ENCODE measurements at places on chromosomes 6 and 20.

- no peak for DNase-seq
Measured at GRCh38 chr20:46640536-46641311, 10.5 kb downstream of the SLC13A3 start.

- no peak for DNase-seq
Measured at GRCh38 chr6:128118401-128118800, 217.5 kb upstream of the THEMIS start.

DNA sequence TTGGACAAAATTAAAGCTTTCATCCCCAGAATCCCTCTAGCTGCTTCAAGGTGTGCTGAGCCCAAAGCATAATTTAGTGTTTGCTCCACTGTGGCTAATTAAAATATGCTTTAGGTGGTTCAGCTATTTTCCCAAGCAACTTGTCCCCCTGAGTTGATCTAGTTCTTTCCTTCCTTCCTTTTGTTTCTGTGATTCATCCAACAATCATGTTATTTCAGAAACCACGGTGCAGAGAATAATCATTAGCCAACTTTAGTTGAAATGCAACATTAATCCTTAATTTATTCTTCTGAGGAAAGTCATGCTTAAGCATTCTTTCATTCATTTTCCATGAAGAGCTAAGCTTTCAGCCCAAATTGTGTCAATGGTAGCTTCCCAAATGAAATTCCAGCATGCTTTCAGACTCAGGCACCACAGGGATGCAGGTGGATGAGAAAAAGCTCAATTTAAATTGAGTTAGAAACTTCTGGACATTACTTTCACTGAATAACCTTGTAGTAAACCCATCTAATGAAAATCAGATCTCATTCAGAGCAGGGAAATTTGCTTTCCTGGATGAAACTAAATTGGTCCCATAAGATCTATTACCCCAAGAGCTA is 209.0 kb upstream of the NT5E start:
- no peak for DNase-seq

GRCh38 chr20:63397946-63398450 is 36.8 kb upstream of the CHRNA4 start:
- DNase-seq = no peak

DNA sequence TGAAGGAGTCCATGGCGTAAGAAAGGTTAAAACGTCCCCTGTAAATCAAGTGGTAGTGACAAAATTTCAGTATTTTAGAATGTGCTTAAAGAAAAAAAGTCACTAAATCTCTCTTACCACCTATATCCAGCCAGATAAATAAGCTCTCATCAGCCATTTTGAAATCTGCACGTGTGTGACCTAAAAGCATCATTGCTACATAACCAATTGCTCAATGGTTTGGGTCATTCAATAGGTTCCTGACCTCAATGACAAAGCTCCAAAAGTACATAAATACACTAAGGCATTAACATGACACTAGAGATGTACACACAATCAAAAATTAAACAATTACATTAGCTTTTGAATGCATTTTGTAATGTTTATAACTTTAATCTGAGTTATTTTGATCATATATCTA is 272.4 kb downstream of the GMDS start:
- no peak for DNase-seq

GRCh38 chr20:58714340-58714922 is 21.8 kb downstream of the NPEPL1 start:
- DNase-seq = no peak

- DNase-seq = no peak
Measured at GRCh38 chr6:33962246-33963027, 158.6 kb upstream of the MLN start.

DNA sequence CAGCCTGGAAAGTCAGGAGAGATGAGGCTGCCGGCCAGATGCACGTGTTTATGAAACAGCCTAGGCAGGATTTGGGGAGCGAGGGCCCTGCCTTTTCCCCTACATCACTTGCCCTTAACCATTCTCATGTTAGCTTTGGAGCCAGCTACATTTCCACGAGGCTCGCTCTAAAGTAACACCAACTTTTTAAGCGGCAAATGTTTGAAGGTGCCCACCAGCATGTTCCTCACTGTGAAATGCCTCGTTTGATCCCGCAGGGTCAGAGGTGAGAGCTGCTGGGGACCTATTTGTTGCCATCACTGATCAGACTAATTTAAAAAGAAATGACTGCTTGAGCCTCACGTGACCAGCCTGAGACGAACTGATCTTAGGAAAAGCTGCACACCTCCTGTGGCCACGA is 51.6 kb upstream of the DACT2 start:
- DNase-seq = no peak

DNA sequence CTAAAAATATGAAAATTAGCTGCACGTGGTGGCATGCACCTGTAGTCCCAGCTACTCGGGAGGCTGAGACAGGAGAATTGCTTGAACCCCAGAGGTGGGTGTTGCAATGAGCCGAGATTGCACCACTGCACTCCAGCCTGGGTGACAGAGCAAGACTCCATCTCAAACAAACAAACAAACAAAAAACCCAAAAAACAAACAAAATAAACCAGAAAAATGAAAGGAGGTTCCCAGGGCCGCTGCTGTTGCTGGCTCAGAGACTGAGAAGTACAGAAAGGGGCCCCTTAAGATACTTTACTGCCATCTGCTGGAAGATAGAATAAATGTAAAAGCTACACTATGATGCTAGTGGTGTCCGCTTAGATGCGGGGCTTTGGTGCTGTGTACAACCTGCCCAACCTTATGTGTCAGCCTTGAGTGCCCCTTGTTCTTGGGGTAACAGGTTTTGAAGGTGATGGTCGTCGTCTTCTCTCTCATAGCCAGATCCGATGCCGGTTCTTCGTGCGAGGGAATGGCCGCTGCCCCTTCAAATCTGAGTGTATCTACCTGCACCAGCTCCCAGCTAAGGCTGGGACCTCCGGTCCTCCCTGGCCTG is 2.8 kb upstream of the FANCE start:
- no peak for DNase-seq

- no peak for DNase-seq
Measured at GRCh38 chr6:88454658-88455057, 288.5 kb upstream of the CNR1 start.

- no peak for DNase-seq
Measured at GRCh38 chr20:58621906-58622548, 29.1 kb upstream of the STX16 start.

GRCh38 chr20:37501940-37502339 is 19.1 kb upstream of the NNAT start:
- DNase-seq = no peak

- DNase-seq = no peak
Measured at GRCh38 chr6:164871783-164872182, 437.6 kb downstream of the C6orf118 start.

DNA sequence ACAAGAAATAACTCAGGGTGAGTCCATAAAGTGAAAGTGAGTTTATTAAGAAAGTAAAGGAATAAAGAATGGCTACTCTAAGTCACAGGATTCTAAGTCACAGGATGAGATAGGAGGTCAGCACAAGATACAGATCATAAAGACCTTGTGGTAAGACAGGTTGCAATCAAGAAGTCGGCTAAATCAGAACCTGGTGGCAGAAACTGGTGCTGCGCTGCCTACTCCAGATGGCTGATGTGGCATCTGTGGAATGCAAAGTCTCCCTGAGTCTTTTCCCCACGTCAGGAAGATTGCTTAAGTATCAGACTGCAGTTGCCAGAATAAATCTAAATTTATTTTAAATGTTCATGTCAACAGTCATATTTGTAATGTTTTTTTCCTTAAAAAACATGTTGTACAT is 10.7 kb upstream of the KCNK15 start:
- no peak for DNase-seq

DNA sequence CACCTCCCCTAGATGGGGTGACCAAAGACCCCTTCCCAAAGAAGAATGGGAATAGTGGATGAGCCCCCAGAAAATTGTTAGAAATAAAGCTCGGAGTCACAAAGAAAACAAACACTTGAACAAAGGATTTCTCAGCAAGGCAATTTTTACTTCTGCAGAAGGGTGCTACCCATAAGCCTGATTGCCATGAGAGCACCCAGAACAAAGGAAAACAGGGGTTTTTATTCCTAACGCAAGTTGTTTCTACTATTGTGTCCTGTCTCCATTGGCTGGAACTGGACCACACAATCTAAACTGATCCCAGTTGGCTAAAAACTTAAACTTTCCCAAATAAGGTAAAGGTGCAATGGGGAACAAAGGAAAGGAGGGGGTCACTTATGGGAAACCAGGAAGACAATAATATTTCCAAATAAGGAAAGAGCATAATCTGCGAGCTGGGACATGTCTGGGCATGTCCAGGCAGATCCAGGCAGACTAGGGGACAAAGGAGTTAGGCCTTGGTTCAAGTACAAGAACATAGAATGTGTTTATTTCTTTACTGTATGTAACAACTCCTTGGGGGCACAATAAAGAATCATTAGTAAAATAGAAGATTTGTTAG is 20.0 kb downstream of the HLA-B start:
- no peak for DNase-seq

DNA sequence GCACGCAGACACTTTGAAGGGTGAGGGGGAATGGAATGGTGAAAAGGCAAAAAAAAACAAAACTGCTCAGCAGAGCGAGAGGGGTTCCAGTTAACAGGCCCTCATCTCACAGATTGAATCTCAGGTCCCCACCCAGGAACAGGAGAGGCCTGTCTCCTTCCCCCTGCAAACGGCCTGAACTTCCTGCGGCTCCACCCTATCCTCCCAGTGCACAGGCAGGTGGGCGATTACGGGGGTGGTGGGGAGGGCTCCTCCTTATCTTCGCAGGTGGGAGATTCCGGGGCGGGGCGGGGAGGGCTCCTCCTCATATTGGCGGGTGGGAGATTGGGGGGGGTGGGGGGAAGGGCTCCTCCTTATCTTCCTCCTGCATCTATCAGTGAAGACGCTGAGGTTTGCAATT is 129.0 kb downstream of the SOX4 start:
- no peak for DNase-seq
